Substantia nigra (tissue), 51 donors: ENCODE measurements at places on chromosomes 12 and 14.

DNA sequence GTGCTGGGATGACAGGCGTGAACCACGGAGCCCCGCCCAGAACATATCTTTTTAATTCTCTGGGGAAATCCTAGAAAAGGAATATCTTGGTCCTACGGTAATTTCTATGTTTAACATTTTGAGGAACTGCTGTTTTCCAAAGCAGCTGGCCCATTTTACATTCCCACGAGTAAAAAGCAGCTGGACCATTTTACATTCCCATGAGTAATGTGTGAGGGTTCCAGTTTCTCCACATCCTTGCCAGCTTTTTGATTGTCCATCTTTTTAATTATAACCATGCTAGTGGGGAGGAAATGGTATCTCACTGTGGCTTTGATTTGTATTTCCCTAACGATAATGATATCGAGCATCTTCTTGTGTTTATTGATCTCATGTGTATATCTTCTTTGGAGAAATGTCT, 4.4 kb upstream of the P2RX4 start:
- DNase-seq = no peak

- DNase-seq = no peak
These were observed 62.5 kb upstream of the PTPRR start for GRCh38 chr12:70982991-70983390.

DNA sequence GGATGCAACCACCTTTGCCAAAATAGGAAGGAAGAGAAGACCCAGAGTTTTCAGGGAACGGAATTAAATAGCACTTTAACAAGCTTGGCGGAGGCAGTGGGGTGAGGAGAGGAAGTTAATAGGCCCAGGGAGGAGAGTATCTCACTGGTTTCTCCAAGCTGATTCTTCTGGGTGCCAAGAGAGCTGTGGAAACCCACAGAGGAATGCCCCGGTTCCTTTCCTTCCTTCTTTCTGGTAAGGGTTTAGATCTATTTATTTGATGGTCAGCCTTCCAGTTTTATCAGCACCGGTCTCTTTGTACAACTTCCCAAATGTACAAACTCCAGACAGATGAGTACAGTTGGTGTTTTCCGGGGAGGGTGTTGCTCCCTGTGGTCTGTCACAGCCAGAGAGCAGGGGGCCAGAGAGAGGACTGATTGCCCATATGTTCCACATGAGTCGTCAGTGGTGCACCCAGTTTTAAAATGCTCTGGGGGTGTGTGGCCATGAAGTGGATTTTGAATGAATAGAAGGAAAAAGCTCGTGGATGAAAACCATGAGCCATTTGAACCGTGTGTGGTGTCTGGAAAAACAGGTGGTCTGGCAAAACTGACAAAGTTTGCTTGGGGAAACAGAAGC, 26.6 kb downstream of the PRKCH start:
- no peak for DNase-seq

GRCh38 chr12:131990066-131990979, 40.6 kb downstream of the EP400 start:
- DNase-seq = no peak

- DNase-seq = no peak
These were observed 352.9 kb upstream of the RGS6 start for GRCh38 chr14:71579331-71579730.

DNA sequence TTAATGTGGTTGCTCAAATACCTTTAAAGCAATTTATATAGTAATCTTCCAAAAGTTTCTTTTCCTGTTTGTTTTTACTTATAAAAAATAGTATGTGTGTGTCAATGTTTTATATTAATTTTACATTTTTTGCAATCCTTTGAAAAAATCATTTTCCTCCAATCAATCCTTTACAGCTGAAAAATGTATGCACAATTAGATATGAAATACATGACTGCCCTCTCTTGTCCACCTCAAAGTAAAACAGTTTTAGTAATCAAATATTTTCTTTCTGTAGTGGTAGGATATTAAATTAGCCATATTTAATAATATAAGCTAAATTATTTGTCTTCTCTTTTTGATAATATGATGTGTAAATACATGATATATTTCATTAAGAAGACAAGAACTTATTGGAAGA, 269.9 kb downstream of the ADAMTS20 start:
- no peak for DNase-seq

DNA sequence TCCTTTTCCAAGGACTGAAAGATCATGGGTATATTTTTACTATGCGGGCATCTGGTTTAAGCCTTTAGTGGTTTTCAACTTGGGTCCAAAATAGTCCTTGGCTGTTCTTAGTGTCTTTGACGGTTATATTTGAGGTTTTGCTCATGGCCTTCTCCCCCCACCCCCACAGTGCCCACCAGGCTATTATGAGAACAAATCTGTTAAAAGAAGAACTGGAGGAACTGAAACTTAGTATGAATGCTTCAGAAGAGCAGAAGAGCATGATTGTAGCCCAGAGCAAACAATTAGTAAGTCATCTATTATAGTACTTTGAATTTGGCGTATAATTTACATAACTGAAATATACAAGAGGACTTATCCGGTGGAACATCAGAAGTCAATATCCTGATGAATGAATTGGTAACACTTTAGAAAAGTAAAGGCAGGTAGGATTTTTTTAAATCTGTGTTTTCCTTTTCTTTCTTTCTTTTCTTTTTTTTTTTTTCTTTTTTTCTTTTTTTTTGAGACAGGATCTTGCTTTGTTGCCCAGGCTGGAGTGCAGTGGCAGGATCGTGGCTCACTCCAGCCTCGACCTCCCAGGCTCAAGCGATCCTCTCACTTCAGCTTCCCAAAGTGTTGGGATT, 71.8 kb upstream of the BCAT1 start:
- DNase-seq = no peak

GRCh38 chr12:5621329-5621728, 189.4 kb downstream of the NTF3 start:
- no peak for DNase-seq

DNA sequence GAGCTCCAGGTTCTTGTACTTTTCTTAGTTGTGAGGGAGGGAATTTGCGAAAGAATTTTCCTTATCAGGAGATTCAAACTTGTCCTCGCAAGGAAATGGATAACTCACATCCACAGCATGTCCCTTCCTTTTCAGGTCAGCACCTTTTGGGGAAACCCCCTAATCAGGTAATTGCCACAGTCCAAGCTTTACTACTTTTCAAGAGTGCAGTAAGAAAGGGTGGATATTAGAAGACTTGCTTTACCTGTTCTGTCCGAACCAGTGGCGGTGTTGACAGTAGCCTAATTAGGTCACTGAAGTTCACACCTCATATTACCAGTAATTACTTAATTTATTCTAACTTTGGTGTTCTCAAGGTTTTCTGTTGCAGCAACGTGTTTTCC, 6.7 kb upstream of the C12orf50 start:
- DNase-seq = no peak

DNA sequence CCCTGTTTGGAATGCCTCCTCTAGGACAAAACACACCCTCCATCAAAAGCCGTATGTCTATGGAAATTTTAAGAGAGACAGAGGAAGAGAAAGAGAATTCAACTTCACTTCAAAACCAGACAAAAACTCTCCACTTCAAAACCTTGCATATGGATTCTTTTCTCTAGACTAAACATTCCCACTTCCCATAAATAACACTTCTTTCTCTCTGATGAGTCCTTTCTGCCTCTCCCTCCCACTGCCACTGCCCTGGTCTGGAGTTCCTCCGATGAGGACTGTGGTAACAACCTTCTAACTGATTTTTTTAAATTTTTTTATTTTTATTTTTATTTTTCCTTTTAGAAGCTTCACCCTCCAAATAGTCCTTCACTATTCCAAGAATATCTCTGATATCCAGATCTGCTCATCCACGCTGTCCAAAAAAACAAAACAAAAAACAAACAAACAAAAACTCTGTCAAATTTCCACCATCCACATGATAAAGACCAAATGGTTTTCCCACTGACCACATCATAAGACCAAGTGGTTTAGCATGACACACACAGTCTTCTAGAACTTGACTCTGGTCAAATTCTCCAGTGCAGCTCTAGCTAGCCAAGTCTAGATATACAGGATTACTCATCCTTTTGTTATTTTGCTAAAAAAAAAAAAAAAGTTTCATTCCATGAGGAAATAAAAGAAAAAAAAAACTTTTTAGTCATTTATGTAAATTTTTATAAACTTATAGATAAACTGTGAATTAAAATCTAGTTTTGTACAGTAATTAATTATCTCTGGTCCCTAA, 256.0 kb downstream of the PPFIA2 start:
- DNase-seq = no peak

- DNase-seq = no peak
These were observed 27.6 kb downstream of the EML5 start for GRCh38 chr14:88765130-88765529.

GRCh38 chr14:37081218-37081617, 91.2 kb downstream of the SLC25A21 start:
- no peak for DNase-seq

DNA sequence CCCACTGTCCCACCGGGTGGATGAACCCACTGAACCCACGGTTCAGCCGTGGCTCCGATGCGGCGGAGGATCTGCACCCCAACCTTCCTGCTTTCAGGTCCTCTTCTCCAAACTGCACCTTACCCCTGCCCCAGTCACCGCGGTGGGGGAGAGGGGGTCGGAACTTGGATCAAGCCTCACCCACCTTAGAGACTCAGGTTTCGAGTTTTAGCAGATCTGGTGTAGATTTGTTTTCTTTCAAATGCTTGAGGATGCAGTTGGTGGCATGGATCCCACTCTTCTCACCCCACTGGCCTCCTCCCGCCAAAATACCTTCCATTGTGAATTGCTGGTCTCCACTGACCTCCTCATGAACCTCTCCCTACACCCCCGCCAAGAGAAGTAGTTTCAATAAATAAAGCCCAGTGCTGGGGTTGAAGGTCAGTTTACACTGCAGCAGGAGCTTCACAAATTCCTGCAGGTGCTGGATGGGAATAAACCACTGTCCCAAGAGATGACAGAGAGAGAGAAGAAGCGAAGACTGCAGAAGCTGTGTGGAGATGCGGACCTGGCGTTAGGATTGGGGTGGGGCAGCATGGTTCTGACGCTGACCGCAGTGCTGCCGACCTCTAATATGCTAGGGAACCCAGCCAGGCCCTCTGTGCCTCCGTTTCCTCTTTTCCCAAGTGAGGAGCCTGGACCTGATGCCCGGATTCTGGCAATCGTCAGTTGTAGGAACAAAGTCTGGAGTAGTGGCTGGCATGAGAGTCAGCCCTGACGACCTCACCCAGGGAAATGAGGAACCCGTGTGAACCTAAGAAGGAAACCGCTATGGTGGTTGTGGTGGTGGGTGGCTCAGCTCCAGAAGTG, 7.4 kb downstream of the TTC6 start:
- DNase-seq = no peak

GRCh38 chr14:30214461-30215090, 286.9 kb upstream of the PRKD1 start:
- DNase-seq = peak; percentile 2

GRCh38 chr14:105161309-105161708, 7.3 kb downstream of the JAG2 start:
- no peak for DNase-seq

GRCh38 chr14:91847693-91848092, 19.6 kb downstream of the TC2N start:
- DNase-seq = no peak

DNA sequence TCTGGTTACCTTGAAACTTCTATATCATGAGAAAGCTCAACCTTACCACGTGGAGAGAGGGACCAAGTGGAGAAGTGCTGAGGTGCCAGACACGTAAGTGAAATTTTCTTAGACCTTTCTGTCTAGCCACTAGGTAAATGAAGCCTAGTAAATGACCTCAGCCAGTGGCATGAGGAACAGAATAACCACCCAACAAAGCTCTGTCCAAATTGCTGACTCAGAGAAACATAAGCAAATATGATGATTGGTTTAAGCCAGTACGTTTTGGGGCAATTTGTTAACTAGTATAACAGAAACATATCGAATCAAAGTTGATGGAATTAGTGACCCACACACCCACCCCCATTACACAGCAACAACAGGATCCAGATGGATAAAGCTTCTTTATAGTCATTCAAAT, 75.2 kb upstream of the MAX start:
- no peak for DNase-seq

GRCh38 chr12:55515696-55516095, 23.5 kb downstream of the OR6C68 start:
- DNase-seq = no peak

GRCh38 chr12:107843351-107844311, 69.1 kb downstream of the ASCL4 start:
- no peak for DNase-seq

DNA sequence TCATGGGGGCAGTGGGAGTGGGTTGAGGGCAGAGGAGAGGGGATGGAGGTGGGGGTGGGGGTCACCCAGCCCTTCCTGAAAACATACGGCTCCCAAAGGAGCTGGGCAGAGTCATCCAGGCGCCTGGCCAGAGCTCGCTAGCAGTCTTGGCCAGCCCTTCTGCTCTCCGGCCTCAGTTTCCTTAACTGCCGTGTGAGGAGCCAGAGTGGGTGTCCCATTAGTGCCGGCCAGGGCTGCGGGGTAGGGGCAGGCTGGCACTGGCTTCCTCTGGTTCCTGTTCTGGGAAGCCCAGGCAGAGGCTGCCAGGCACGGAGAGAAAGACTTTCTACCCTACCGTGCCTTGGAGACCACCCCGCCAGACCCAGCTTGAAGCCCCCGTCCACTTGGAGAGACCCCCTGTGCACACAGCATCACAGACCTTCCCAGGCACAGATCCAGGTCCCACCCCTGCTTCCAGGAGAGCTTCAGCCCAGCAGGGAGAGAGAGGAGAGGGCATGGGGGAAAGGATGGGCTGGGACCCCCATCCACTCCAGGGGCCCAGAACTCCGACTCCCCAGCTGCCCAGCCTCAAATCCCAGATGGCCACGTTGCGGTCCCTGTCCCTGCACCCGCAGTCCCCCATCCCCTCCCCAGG, 93.3 kb downstream of the RFLNA start:
- no peak for DNase-seq

- DNase-seq = no peak
These were observed 12.8 kb downstream of the PGF start for GRCh38 chr14:74942608-74943007.

GRCh38 chr12:10558301-10558700, 52.6 kb downstream of the EIF2S3B start:
- no peak for DNase-seq

DNA sequence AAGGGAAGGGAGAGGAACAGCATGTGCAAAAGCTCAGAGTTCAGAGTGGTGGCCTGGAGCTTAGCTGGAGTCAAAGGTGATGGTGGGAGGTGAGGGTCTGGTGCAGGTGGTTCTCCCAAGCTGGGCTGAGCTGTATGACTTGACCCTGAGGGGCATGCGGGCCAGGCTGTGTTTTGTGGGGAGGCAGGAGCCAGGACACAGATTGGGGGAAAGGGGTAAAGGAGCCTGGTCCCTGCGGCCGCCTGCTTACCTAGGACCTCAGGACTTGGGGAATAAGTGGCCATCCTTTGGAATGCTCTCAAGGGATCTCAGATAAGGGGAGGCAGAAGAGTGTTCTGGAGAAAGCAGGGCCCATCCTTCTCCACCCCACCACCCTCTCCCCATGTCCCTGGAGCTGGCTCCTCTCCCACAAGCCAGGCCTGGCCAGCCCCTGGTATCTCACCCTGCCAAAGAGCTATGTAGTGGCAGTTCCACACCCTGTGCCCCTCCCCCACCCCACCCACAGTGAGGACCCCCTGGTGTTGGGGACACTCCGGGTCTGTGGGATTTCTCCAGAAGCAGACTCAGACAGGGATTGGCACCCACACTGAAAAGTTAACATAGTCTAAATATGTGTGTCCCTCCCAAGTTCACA, 19.9 kb upstream of the CEP170B start:
- DNase-seq = no peak

- no peak for DNase-seq
These were observed 99.7 kb downstream of the DACT1 start for GRCh38 chr14:58737511-58737910.
